Sigmoid colon (tissue), 7 donors: ENCODE measurements at places on chromosomes 2 and 18.

DNA sequence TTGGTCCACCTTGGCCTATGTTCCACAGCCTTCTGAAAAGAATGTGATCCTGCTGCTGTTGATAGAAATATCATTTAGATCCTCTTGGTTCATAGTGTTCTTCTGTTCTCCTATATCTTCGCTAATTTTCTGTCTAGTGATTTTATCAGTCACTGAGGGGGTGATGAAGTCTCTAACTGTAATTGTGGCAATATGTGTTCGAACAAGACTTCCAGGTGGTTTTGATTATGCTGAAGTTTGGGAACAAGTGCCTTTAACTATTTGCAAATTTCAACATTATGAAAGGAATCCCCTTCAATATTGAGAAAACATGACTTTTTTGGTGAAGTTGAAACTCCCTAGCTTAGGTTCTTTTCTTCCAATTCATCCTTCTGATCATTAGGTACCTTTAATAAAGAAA is 140.4 kb downstream of the MTX2 start:
- no peak for DNase-seq

DNA sequence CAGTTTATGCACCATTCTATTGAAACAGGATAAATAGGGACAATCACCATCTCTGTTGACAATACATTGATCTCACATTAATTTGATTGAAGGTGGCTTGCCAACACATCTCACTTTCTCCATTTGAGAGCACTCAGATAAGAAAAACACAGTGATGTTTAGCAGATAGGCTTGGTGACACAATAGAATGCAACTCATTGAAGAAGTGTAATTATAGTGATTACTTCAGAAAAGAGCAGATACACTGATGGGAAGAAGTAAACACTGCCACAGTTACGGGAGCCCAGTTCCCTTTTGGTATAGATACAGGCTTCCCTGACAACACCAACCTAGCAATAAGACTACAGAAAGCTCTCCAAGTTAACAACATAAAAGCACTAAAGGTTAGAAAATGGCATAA is 89.1 kb downstream of the FIGN start:
- no peak for DNase-seq

GRCh38 chr2:189232759-189233406 is 53.3 kb upstream of the COL5A2 start:
- DNase-seq = no peak

DNA sequence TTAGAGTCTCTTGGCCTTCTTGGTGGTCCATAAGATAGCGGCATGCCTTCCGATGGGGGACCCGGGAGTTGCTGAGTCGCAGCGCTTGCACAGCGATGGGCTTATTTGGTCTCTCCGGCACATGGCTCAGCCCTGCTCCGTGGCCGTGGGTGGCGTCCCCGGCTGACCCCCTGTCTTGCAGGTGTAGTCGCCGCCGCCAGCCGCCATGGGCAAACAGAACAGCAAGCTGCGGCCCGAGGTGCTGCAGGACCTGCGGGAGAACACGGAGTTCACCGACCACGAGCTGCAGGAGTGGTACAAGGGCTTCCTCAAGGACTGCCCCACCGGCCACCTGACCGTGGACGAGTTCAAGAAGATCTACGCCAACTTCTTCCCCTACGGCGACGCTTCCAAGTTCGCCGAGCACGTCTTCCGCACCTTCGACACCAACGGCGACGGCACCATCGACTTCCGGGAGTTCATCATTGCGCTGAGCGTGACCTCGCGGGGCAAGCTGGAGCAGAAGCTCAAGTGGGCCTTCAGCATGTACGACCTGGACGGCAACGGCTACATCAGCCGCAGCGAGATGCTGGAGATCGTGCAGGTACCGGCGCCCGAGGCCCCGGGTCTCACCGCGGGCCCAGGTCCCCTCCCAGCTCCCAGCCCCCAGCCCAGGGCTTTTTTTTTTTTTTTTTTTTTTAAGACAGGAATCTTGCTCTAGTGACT is 28.4 kb downstream of the ODC1 start:
- no peak for DNase-seq

- DNase-seq = no peak
Observed at GRCh38 chr18:12076424-12077140, 17.1 kb upstream of the ANKRD62 start.

- DNase-seq = peak; percentile 32
Observed at GRCh38 chr18:49018554-49019445, 68.0 kb upstream of the SMAD7 start.

DNA sequence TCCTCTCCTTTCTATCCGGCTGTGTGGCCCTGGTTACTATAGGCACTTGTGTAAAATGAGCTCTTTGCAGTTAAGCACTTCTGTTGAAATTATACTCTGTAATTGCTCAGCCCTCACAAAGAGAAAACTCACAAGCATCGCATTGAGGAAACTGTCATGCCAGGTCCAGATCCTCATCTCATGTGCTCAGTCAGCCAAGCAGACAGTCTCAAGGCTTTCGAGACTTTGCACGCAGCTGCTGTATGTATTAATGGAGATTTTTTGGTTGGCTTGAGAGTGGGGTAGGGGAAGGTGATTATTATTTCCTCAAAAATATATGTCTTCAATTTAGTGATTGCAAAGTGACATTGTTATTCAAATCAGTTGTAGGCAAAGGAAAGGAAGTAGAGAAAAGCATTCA is 33.0 kb upstream of the PHLPP1 start:
- no peak for DNase-seq

GRCh38 chr2:43478412-43479086 is 117.3 kb downstream of the THADA start:
- no peak for DNase-seq

DNA sequence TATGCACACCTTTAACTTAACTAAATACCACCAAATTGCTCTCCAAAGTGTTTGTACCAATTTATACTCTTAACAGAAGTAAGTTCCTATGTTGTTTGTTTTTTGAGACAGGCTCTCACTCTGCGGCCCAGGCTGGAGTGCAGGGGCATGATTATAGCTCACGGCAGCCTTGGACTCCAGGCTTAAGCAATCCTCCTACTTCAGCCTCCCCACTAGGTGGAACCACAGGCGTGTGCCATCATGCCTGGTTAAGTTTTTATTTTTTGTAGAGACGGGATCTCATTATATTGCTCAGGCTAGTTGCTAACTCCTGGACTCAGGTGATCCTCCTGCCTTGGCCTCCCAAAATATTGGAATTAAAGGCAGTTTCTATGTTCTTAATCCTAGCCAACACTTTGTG is 13.1 kb upstream of the NAB1 start:
- no peak for DNase-seq

GRCh38 chr2:177211169-177211568 is 1.4 kb upstream of the HNRNPA3 start:
- no peak for DNase-seq

DNA sequence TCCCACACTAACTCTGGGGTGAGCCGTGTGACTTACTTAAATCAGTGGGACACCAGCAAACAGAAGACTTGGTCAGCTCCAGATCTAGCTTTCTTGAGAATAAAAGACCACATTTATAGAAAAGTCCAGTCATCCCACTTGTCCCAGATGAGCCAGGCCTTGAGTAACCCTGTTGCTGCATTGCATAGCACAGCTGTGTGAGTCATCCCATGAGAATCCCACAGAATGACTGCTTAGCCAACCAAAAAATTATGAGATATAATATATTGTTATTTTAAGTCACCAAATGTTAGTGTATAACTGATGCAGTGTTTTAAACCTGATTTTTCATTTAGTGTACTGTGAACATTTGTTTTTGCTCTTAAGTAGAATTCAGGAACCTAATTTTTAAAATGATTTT is 94.2 kb upstream of the FSHR start:
- no peak for DNase-seq

GRCh38 chr18:24989760-24990593 is 362.0 kb downstream of the ZNF521 start:
- no peak for DNase-seq

DNA sequence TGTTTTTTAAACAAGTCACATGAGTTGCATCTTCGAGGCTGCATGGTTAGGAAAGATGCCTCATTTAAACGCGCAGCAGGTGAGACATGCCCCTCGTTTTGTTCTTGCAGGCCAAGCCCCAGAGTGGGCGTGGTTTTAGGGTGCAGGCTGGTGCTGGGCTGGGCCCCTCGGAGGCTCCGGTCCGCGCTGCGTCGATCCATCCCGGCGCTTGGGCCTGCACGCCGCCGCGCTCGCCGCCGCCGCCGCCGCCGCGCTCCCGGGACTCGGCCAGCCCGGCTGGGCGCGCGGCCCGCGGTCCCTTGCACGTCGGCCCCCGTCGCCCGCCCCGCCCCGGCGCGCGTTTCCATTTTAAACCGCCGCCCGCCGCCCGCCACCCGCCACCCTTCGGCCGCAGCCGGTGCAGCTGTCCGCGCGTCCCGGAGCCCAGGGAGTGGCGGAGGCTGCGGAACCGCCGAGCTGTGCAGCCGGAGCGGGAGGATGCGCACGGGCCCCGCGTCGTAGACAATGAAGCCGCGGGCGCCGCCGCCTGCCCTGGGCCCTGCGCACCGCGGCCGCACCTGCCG is 175.5 kb downstream of the AGAP1 start:
- peak; percentile 84 for DNase-seq

DNA sequence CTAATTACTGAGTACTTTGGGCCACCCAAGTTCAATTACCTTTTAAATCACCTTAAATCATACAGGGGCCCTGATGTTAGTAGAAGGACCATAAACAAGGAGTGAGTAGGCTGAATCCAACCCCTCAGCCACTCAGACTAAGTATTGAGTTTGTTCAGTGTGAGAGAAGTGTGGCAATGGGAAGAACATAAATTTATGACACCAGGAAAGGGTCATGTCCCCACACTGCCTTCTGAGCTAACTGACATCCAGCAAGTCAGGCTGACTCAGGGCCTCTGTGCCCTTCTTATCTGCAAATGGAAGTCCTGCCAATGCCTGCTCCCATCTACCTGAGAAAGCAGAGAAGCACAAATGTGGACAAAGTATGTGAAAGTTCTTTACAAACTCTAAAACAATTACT is 12.9 kb downstream of the PLEKHM3 start:
- DNase-seq = no peak

GRCh38 chr2:166239548-166239947 is 111.7 kb upstream of the SCN1A start:
- DNase-seq = no peak

DNA sequence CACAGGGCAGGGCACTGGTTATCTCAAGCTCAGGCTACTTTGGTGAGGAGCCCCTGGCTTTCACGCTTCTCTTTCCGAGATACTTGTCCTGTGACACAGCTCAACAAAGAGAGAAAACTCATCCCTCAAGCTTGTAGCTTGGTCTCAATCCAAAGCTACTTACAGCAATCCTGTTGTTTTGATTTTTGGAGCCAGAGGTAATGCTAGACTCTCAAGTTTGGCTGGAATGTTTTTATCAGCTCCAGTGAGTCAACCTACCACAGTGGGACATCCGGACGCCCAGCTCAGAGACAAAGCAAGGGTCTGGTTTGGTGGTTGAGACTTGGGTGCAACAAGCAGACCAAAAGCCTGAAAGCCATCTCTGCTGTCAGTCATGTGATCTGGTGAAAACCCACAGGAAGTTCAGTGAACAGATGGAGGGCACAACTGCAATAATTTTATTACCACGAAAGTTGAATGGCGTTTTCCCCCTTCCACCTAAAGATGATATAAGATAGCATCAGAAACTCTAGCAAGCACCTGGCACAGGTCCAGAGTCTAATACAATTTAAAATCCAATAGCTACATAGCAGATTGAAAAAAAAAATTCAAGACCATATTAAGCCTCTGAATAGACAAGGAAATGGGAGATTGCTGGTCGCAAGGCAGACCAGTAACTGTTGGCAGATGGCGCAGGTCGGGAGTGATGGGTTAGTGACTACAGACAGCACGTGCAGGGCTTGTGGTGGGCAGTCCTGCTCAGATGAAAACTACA is 102.3 kb upstream of the SMAD7 start:
- DNase-seq = no peak

DNA sequence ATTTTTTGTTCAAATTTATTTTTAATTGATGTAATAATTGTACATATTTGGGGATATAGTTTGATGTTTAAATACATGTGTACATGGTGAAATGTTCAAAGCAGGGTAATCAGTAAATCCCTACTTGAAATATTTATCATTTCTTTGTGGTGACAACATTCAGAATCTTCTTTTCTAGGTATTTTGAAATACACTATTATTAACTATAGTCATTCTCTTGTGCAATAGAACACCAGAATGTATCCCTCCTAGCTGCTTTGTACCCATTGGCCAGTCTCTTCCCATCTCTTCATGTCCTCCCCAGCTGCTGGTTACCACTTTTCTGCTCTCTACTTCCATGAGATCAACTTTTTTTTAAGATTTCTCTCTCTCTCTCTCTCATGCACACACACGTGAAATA is 126.5 kb downstream of the ZNF407 start:
- no peak for DNase-seq

- DNase-seq = no peak
Observed at GRCh38 chr2:152376385-152376784, 41.4 kb downstream of the FMNL2 start.

DNA sequence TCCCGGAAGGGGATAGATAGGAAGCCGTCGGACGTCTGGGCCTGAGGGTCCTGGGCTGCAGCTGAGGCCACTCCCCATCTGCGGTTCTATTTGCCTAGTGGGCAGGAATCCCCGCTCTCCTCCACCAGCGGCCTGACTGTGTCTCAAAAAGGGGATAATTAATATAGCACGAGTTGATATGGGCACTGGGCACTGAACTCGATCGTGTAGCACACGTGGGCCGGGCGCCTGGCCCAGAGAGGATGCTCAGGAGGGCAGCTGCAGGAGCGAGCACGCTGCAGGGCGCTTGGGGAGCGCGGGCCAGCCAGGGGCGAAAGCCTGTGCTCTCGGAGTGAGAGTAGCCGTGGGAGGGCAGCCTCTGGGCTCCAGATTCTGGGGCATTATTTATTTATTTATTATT is 8.8 kb upstream of the GBX2 start:
- DNase-seq = peak; percentile 33

DNA sequence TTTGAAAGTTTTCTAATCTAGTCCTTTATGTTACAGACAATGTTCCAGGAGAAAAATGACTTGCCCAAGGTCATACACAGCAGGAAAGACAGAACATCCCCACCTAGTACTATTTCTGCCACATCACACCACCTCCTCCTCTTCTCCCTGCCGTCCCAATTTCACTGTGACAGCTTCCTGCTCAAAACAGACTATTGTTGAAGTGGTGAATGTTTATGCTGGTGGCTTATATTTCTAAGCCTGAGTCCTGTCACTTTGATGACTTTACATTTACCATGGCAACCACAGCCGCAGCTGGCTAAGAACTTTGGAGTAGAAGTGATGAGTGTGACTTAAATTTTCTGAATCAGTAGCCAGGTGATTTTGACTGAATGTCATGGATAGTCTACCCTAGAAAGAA is 10.0 kb downstream of the GALNT5 start:
- DNase-seq = no peak

DNA sequence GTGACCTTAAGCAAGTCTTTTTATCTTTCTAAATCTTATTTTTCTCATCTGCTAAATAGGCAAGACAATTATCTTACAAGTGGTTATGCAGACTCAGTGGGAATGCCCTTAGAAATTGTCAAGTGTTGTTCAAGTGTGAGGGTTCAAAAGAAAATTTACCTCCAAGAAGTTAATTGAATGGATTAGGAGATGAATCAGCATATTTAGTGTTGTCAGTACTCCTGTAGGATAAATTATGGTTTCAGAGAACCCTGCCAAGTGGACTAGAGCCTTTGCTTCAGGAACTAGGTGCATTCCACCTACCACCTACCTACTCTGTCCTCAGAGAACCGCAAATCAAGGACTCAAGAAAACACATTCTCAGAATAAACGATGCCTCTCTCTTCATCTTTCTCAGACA is 69.8 kb upstream of the KCTD1 start:
- no peak for DNase-seq
